DMS79 (cell line): ENCODE measurements at places on chromosomes 1 and 21.

GRCh38 chr1:20983297-20983889 lies 193.3 kb downstream of the EIF4G3 start:
- DNase-seq, result no peak

DNA sequence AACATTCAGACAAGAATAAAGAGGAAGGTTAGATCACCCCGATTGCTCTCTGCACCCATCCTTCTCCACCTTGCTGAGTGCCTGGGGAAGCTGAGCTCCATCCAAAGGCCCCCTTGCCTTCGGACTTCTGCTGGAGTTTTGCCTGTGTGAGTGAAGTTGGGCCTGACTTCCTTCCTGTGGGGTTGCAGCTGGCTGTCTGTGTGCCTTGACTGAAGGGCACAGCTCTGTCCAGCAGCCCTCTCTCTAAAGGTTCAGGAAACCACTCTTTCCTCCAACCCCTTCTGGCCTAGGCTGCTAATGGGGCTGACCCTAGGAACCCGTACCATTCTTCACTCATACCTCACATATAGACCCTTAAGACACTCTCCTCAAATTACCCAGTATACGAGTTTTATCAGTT lies 173.4 kb upstream of the HMCN1 start:
- no peak for DNase-seq

DNA sequence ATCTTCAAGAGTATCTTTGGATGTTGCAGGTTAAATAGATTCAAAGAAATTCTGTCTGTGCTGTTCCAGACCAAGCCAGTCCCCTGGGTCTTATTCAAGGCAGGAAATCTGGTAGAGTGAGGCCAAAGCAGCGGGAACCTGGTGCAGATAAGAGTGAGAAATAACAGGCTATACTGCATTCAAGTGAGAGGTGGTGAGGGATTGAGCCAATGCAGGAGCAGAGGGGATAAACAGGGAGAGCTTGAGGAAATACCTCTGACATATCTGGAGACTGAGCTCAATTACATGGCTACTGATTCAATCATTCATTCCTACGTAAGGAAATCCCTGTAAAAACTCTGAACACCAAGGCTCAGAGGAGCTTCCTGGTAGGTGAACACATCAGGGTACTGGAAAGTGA lies 17.2 kb upstream of the PSMA5 start:
- no peak for DNase-seq

- DNase-seq, result no peak
Measured at GRCh38 chr1:11649237-11649623, 5.0 kb downstream of the FBXO2 start.

GRCh38 chr1:186578325-186579016 lies 101.8 kb downstream of the PTGS2 start:
- DNase-seq, result no peak

DNA sequence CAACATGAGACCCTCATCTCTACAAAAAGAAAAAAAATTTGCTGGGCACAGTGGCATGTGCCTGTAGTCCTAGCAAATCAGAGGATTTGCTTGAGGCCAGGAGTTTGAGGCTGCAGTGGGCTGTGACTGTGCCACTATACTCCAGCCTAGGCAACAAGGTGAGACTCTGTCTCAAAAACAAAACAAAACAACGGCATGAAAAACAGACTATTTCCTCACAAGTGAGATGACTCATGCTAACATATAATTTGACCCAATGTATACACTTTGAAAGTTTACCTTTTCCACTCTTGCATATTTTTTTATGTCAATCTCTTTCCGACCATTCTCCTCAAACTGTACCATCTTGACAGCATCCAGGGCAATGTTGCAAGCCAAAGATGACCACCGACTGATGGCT lies 17.5 kb downstream of the CCT3 start:
- no peak for DNase-seq
